ENCODE measurements at places on chromosomes 6 and 20.

- DNase-seq = no peak
Measured at GRCh38 chr20:10077081-10077471, 42.3 kb downstream of the ANKEF1 start.

DNA sequence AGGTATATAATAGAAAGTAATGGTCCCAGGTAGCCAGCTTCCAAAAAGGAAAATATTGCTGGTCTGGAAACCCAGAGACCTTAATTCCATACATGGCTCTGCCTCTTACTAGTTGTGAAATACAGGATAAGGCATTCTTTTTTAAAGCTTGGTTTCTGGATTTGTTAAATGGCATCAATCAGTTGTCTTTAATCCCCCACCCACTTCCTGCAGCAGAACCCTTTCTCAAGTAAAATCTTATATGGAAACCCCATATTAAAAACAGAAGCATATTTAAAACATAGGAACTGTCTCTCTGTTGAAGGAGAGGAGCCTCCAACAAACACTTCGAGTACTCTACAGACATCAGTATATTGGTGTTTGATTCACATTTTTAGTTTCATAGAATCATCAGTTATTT is 6.2 kb upstream of the LCA5 start:
- no peak for DNase-seq

GRCh38 chr6:117536317-117536716 is 53.8 kb downstream of the DCBLD1 start:
- no peak for DNase-seq

- no peak for DNase-seq
Measured at GRCh38 chr6:158040051-158040803, 58.6 kb downstream of the SYNJ2 start.

GRCh38 chr6:54013966-54014365 is 97.3 kb upstream of the MLIP start:
- no peak for DNase-seq

GRCh38 chr20:62236766-62237513 is 1.4 kb upstream of the OSBPL2 start:
- peak; percentile 92 for DNase-seq

GRCh38 chr6:105184921-105185320 is 5.1 kb upstream of the POPDC3 start:
- no peak for DNase-seq

GRCh38 chr20:16485401-16485800 is 87.8 kb downstream of the KIF16B start:
- DNase-seq = no peak

DNA sequence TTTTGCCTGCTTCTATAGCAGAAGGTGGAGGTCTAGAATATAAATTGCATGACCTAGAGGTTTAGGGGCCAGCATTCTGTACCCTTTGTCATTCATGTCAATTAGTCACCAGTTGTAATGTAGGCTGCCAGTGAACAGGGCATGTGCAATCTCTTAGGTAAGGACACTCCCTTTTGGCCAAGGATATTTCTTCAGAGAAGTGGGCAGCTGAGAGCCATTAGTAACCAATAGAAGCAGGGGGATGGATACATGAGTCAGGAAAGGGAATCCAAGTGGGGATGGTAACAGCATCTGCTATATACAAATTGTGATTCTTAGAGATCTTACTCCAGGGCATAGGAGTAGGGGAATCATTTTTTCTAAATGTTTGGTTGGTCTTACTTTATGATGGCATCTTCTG is 494.2 kb upstream of the JAG1 start:
- no peak for DNase-seq

- DNase-seq = no peak
Measured at GRCh38 chr20:572727-573126, 29.1 kb upstream of the CSNK2A1 start.

GRCh38 chr6:4788482-4788881 is 12.3 kb downstream of the CDYL start:
- no peak for DNase-seq

- no peak for DNase-seq
Measured at GRCh38 chr6:101462576-101462975, 69.1 kb downstream of the GRIK2 start.

DNA sequence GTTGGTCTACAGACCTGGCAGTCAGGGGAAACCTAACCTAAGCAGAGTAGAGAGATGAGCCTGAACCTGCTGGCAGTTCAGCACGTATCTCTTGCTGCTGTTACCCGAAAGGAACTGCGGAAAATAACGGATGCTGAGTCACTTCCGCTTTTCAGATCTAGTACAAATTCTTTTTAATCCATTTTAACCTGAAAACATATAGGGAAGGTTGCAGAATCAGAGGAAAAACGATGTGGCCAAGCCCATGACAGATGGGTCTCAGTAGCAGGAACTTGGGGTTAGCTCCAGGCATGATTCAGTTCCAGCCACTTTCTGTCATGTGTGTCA is 351.9 kb upstream of the PRND start:
- no peak for DNase-seq

- DNase-seq = no peak
Measured at GRCh38 chr20:62485062-62485700, 9.4 kb upstream of the GATA5 start.

- no peak for DNase-seq
Measured at GRCh38 chr20:12687476-12687875, 321.3 kb upstream of the SPTLC3 start.

- no peak for DNase-seq
Measured at GRCh38 chr6:167408235-167408869, 83.5 kb downstream of the TTLL2 start.

GRCh38 chr6:152087096-152087495 is 279.6 kb downstream of the ESR1 start:
- DNase-seq = no peak

DNA sequence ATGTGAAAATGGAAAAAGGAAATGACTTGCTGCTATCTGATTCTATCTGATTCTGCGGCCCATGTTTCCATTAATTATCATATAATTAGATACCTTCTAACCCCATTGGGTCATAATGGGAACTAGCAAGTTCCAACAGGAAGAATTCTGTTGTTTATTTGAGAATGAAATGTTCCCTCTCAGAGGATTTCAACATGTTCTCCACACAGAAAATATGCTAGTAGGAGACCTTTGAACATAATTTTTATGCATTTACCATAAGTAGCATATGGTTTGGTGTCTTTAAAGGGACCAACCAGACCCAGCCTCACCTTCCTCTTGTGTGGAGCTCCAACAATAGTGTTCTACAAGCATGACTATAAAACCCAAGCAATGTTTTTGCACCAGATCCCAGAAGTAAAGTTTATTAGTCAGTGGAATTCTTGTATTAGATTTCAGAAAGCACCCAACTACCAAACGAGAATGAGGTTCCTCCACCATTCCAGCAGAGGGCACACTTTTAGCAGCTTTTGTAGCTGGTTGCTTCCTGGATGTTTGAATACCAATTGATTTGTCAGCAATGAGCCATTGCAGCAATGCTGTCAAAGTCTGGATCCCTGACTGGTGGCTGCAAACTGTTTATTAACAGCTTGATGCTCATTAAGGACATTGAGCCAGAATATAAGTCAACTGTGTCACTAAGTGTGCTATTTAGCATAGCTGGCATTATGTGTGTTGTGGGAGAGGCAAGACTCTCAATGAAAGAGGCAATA is 143.6 kb upstream of the GJE1 start:
- no peak for DNase-seq

GRCh38 chr6:139679516-139680179 is 305.2 kb upstream of the CITED2 start:
- DNase-seq = no peak

DNA sequence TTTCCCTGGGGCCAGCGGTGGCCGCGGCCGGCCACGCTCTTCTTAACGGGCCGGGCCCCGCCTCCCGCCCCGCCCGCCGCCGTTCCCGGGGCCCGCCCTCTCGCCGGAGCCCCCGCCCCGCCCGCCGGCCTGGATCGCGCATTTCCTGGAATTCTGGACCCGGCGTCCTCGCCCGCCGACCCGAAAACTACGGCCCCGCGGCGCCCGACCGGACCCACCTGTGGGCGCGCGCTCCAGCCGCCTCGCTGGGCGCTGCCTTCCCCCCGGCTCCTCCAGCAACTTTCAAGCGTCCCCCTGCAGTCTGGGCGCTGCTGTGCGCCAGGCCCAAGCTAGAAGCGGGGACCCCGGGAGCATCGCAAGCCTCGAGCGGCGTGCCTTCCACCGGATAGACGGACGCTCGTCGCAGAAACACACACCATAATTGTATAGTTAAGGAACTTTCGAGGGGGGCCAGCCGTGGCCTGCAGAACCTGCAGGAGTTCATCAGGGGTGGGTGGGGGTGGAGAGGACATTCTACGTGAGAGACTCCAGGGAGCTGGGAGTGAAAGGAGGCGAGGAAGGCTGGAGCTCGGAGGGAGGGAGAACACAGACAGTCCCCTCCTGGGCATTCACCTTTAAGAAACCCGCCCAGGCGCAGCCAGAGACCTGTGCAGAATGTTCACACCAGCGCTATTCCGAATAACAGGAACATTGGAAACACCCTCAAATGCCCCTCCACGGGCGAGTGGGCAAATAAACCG is at the start of gene ADA:
Gene ADA (minus strand): TSS at position 16 of the 740 bp plus-strand sequence. CDS start 92 bp downstream, outside the sequence.
- DNase-seq = peak; percentile 48

DNA sequence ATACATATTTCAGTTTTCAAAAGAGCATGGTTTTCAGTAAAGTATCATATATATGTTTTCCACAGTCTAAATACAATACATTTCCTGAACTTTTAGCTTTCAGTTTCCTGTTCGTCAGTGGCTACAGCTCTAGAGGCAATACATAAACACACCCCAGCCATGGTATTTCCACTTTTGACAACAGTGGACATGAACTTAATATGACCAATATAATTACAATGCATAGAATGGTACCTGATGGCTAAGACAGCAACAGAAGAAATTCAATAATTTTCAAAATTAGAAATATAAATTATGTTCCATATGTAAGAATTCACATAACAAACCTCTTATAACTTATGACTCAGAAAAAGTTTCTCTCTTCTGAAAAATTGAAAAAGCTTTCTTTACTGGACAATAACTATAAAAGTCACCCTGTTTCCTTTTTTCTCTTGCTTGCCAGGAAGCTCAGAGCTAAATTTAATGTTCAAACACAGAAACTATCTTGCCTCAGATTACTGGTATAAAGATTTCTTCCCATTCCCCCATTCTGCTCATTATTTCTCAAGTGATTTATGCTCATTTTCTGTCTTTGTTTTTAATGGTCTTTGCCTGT is 19.2 kb downstream of the FKBP5 start:
- DNase-seq = no peak

GRCh38 chr6:30712441-30712945 is 4.6 kb downstream of the MDC1 start:
- no peak for DNase-seq

GRCh38 chr6:23522792-23523547 is 603.0 kb upstream of the NRSN1 start:
- DNase-seq = no peak

- no peak for DNase-seq
Measured at GRCh38 chr20:24943196-24943595, 5.9 kb upstream of the CST7 start.

DNA sequence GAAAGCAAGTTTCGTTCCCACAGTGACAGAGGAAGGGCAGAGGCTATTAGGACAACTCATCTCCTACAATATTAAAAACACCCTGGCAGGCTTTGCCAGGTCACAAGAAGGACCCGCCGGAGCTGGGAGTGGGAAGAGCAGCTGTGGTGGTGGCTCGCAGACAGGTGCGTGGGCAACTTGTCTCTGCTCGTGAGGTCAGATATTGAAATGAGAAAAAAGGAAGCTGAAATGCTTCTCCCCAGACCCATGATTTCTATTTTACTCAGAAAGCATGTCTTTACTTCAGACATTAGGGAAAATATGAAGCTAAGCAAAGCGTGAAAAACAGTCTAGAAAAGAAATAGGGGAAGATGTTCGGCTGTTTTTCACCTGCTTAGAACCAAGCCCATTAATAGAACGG is 166.3 kb upstream of the EEF1E1 start:
- no peak for DNase-seq

- no peak for DNase-seq
Measured at GRCh38 chr6:167148997-167149396, 8.8 kb downstream of the GPR31 start.

GRCh38 chr20:22430154-22430745 is 154.1 kb downstream of the FOXA2 start:
- no peak for DNase-seq

DNA sequence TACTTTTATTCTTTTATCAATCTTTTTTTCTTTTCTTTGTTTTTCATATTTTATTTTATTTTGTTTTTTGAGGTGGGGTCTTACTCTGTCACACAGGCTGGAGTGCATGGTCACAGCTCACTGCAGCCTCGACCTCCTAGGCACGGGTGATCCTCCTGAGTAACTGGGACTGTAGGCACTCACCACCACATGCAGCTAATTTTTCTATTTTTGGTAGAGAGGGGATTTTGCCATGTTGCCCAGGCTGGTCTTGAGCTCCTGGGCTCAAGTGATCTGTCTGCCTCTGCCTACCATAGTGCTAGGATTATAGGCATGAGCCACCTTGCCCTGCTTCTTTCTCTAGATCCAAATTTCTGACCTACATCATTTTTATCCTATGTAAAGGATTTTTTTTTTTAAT is 153.2 kb downstream of the CDKAL1 start:
- no peak for DNase-seq

- DNase-seq = no peak
Measured at GRCh38 chr6:133415262-133415661, 174.1 kb downstream of the EYA4 start.

- no peak for DNase-seq
Measured at GRCh38 chr20:17671011-17671410, 11.0 kb downstream of the RRBP1 start.

DNA sequence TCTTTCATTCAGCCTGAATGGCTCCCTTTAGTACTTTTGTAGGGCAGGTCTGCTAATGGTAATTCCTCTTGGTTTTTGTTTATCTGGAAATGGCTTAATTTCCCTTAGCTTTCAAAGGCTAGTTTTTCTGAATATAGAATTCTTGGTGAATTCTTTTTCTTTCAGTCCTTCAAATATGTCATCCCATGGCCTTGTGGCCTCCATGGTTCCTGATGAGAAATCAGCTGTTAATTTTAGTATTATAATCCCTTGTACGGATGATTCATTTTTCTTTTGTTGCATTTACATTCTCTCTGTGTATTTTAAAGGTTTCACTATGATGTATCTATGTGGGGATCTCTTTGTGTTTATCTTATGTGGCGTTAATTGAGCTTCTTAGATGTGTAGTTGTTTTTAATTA is 179.6 kb upstream of the ARG1 start:
- no peak for DNase-seq

GRCh38 chr6:98927534-98927933 is 20.2 kb downstream of the FBXL4 start:
- no peak for DNase-seq

DNA sequence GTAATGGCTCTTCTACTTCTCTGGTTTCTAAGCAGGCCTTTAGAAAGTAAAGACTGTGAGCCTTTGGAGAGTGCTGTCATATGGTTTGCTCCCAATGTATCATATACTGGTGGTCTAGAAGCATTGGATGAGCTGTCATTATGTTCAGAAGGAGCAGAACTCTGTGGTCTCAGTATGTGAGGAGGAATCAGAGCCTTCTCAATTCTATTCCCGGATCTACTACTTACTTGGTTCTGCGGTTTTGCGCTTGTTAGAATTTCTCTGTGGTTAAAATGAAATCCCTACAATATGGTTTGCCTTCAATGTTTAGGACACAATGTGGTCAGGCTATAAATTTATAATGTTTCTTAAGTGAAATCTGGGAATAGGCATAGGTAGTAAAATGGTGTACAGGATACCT is 64.6 kb downstream of the RWDD2A start:
- no peak for DNase-seq

Measured in NCI-H2227 treated with DMSO at 0.1 percent for 48 hours (cell line).